ENCODE measurements at places on chromosomes 3 and 15.

GRCh38 chr3:87468235-87468634, 191.9 kb upstream of the POU1F1 start:
- DNase-seq, result no peak

- DNase-seq, result no peak
These were observed 106.1 kb upstream of the TNFAIP8L3 start for GRCh38 chr15:51200792-51201191.

- peak; percentile 12 for DNase-seq
These were observed 1.0 kb downstream of the KLHL18 start for GRCh38 chr3:47283591-47284364.

- no peak for DNase-seq
These were observed 134.9 kb downstream of the MBNL1 start for GRCh38 chr3:152403632-152404066.

DNA sequence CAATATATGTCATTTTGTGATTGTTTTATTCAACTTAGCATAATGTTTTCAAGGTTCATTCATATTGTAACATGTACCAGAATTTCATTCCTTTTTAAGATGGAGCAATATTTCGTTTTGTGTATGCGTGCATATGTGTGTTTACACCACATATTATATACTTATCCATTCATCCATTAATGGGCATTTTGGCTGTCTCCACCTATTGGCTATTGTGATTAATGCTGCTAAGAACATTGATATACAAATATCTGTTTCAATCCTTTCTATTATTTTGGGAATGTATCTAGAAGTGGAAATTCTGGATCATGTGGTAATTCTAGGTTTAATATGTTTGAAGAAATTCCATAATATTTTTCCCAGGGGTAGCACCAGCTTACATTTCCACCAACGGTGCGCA, 403.9 kb upstream of the LMCD1 start:
- DNase-seq, result no peak
